Right renal cortex interstitium (tissue), 3 donors: ENCODE measurements at places on chromosomes 2 and 18. TPM values are rescaled to one million over a fixed set of nuclear protein-coding genes. Genes with fewer than 3 reads are reported as not detected.

NYAP2 gene
- not detected for polyA plus RNA-seq

COL5A2 gene
- polyA plus RNA-seq: 145 TPM

HRH4 gene
- not detected for polyA plus RNA-seq

UGT1A8 gene
- polyA plus RNA-seq: not detected

C2orf15 gene
- 11.2 TPM for polyA plus RNA-seq

ZAP70 gene
- 1.5 TPM for polyA plus RNA-seq

DPP10 gene
- polyA plus RNA-seq: 9.0 TPM

ALS2 gene
- 32.0 TPM for polyA plus RNA-seq

DUSP19 gene
- 5.8 TPM for polyA plus RNA-seq

DUSP28 gene
- 6.2 TPM for polyA plus RNA-seq

CCDC178 gene
- 2.5 TPM for polyA plus RNA-seq

DNAJC5G gene
- polyA plus RNA-seq: 0.47 TPM

RGPD4 gene
- polyA plus RNA-seq: not detected

ANKRD53 gene
- polyA plus RNA-seq: 1.1 TPM

TXNDC9 gene
- 47.4 TPM for polyA plus RNA-seq

SOX11 gene
- polyA plus RNA-seq: 16.7 TPM

DOK6 gene
- polyA plus RNA-seq: 20.4 TPM

GDF7 gene
- 4.0 TPM for polyA plus RNA-seq

FBXO48 gene
- 1.7 TPM for polyA plus RNA-seq

KLHL29 gene
- 8.8 TPM for polyA plus RNA-seq

NRP2 gene
- polyA plus RNA-seq: 67.1 TPM

CHRNG gene
- polyA plus RNA-seq: 1.1 TPM

SULT1C2 gene
- polyA plus RNA-seq: 42.7 TPM
